ENCODE measurements at places on chromosomes 7 and 10. TPM values are rescaled to one million over a fixed set of nuclear protein-coding genes. Genes with fewer than 3 reads are reported as not detected.

OR2A42 gene
- not detected for total RNA-seq

ZFAND4 gene
- total RNA-seq: 4.9 TPM

CYP17A1 gene
- not detected for total RNA-seq

CLEC2L gene
- not detected for total RNA-seq

OR6V1 gene
- not detected for total RNA-seq

LRRC18 gene
- total RNA-seq: not detected

CTTNBP2 gene
- total RNA-seq: 0.17 TPM

IRF5 gene
- 10.1 TPM for total RNA-seq

SLC13A1 gene
- total RNA-seq: not detected

NEUROG3 gene
- total RNA-seq: not detected

All from MCF 10A (cell line).